ENCODE measurements at places on chromosomes 3 and 15. TPM values are rescaled to one million over a fixed set of nuclear protein-coding genes. Genes with fewer than 3 reads are reported as not detected.

DNA sequence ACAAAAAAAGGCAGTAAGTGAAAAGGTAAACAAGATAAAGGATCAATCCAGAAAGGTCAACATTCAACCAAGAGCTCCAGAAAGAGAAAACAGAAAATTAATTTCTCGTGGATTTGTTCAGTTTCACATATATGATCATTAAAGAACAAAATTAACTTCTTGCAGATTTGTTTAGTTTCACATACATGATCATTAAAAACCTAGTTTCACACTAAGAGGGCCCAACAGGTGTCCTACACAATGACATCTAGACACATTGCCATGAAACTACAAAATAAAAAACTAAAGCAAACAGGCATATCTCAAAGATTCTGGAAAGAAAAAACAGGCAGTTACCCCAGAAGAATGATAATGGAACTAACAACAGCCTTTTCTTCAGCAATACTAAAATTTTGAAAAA lies 22.1 kb downstream of the PHC3 start:
- no peaks in the 10 kb centered on the region for H3K27me3 ChIP-seq
- H3K4me1 ChIP-seq, result peaks cover 20% of the 10 kb centered on the region
- peaks cover 13% of the 10 kb centered on the region for H3K36me3 ChIP-seq
- H3K4me3 ChIP-seq, result no peak overlapping the region
- DNase-seq, result no peak

DNA sequence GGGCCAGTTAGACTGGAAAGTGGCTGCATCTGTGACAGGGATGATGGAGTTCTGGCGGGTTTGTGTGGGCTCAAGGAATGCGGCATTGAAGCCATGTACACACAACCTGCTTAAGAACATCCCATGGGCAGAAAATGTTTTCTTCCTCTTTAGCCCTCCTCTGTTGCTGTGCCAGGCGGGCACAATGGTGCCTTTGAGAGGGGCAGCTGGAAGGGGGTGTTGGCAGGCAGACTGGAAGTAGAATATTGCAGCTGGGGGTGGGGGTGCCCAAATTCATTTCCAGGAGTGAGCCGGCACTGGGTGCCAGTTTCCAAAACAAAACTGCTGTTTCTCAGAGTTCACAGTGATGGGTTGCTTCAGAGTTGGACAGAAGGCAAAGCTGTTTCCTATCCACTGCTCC lies 91.8 kb upstream of the ETV5 start:
- no peak overlapping the region for H3K27ac ChIP-seq
- peaks cover under 1% of the 10 kb centered on the region for H3K27me3 ChIP-seq
- H3K4me1 ChIP-seq, result no peaks in the 10 kb centered on the region
- no peak overlapping the region for H3K4me3 ChIP-seq

The FGF7 gene
- total RNA-seq, result 2.8 TPM

- peak overlapping the region; percentile 74 for H3K27ac ChIP-seq
- no peak overlapping the region for H3K4me3 ChIP-seq
- H3K4me1 ChIP-seq, result peaks cover 64% of the 10 kb centered on the region
- H3K36me3 ChIP-seq, result no peaks in the 10 kb centered on the region
Measured at GRCh38 chr3:56923526-56924224, 121.9 kb upstream of the ARHGEF3 start.

GRCh38 chr3:111112913-111113312 lies 41.3 kb downstream of the NECTIN3 start:
- H3K27me3 ChIP-seq, result no peaks in the 10 kb centered on the region
- no peak for DNase-seq
- H3K4me1 ChIP-seq, result no peaks in the 10 kb centered on the region
- no peak overlapping the region for H3K4me3 ChIP-seq
- no peaks in the 10 kb centered on the region for H3K36me3 ChIP-seq
- H3K27ac ChIP-seq, result no peak overlapping the region

DNA sequence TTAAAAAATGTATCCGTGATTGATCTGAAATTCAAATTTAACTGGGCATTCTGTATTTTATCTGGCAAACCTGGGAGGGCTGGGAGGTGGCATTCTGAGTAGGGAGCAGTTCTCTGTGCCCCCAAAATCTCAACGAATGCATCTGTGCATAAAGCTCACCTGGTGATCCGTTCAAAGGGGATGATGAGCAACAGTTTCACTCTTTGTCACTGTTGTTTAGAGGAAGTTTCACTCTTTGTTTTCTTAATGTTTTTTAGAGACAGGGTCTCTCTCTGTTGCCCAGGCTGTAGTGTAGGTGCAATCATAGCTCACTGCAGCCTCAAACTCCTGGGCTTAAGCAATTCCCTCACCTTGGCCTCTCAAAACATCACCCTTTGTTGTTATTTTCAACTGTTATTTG lies 186.7 kb downstream of the SSR3 start:
- H3K27me3 ChIP-seq, result no peaks in the 10 kb centered on the region
- no peaks in the 10 kb centered on the region for H3K4me1 ChIP-seq
- no peak overlapping the region for H3K27ac ChIP-seq
- no peak for DNase-seq

DNA sequence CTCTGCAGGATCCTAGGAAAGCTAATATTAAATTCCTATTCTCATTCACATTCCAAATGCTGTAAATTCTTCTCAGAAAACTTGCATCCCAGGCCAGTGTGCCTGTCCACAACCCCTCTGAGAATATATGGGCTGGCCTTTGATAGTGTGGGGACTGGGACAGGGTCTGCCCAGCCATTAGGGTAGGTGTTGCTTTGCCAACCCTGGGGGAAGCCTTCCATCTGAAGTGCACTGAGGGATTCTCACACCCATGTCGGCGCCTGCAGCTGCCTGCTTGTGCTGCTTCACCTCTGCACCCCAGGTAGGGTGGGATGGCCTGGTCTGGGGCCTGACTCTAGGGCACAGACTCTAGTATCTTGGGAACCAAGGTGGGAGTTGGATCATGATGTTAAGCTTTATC lies 15.2 kb upstream of the EXOG start:
- no peak for DNase-seq
- no peaks in the 10 kb centered on the region for H3K4me1 ChIP-seq
- H3K36me3 ChIP-seq, result peaks cover 25% of the 10 kb centered on the region
- no peaks in the 10 kb centered on the region for H3K27me3 ChIP-seq

GRCh38 chr15:64288999-64289398 lies 67.0 kb downstream of the CSNK1G1 start:
- no peaks in the 10 kb centered on the region for H3K27me3 ChIP-seq
- no peaks in the 10 kb centered on the region for H3K36me3 ChIP-seq
- peaks cover 4% of the 10 kb centered on the region for H3K4me1 ChIP-seq

DNA sequence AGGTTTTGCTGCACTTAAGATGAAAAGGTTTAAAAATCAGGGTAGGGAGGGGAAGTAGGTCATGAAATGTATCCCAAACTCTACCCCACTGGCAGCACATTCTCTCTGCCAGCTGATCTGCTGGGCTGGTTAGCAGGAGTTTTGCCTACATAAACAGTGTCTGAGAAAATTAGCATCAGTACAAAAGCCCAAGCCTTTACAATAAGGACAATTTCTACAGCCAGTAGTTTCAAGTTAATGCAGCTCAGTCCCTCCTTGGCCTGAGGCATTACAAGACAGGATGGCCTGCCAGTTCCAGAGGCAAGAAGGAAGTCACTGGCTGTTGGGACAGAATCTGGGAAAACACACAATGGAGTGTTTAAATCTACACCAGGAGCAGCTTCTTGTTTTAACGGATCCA lies 32.8 kb downstream of the NCEH1 start:
- no peak for DNase-seq
- peaks cover 10% of the 10 kb centered on the region for H3K4me1 ChIP-seq
- no peaks in the 10 kb centered on the region for H3K36me3 ChIP-seq
- no peak overlapping the region for H3K27ac ChIP-seq

The IL17RE gene
- total RNA-seq, result 5.1 TPM

The EPHA3 gene
- 1.0 TPM for total RNA-seq

DNA sequence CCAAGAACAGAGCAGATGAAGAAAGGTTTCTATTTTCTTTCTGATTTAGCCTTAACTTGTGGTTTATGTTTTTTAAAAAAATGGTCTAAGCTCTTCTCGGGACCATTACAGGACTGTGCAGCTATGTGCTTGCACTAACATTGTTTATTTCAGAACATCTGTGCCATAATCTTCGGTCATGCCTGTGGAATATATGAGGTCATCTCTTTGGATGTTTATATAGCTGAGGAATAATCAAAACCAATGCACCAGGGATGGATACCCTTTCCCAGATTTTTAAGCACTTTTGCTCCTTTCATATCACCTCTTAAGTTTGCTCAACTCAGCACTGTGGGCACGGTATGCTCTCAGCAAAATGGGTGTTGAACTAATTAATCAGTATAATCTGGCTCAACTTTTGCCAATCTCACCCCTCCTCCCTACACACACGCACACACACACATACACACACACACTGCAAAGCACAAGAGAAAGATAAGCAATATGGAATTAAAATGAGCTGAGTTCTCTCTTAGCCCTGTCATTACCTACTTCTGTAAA lies 268.5 kb upstream of the TMC3 start:
- H3K4me1 ChIP-seq, result no peaks in the 10 kb centered on the region
- no peak overlapping the region for H3K4me3 ChIP-seq
- DNase-seq, result no peak
- H3K27ac ChIP-seq, result no peak overlapping the region
- H3K27me3 ChIP-seq, result no peaks in the 10 kb centered on the region

The RAP2B gene
- total RNA-seq, result 22.7 TPM

The FYCO1 gene
- 26.8 TPM for total RNA-seq

The ENTPD3 gene
- total RNA-seq, result 2.2 TPM

The GANC gene
- total RNA-seq, result 42.4 TPM

The PRRT3 gene
- 1.9 TPM for total RNA-seq

GRCh38 chr3:46059432-46059831 lies 32.1 kb upstream of the XCR1 start:
- peaks cover 5% of the 10 kb centered on the region for H3K27me3 ChIP-seq
- no peak overlapping the region for H3K27ac ChIP-seq
- no peaks in the 10 kb centered on the region for H3K4me1 ChIP-seq
- no peak for DNase-seq
- H3K36me3 ChIP-seq, result no peaks in the 10 kb centered on the region
- no peak overlapping the region for H3K4me3 ChIP-seq

GRCh38 chr3:57972531-57973111 lies 35.6 kb upstream of the FLNB start:
- H3K36me3 ChIP-seq, result no peaks in the 10 kb centered on the region
- H3K27me3 ChIP-seq, result no peaks in the 10 kb centered on the region
- H3K27ac ChIP-seq, result no peak overlapping the region
- no peaks in the 10 kb centered on the region for H3K4me1 ChIP-seq
- no peak overlapping the region for H3K4me3 ChIP-seq
- DNase-seq, result no peak

The GHRL gene
- total RNA-seq, result 2.9 TPM

DNA sequence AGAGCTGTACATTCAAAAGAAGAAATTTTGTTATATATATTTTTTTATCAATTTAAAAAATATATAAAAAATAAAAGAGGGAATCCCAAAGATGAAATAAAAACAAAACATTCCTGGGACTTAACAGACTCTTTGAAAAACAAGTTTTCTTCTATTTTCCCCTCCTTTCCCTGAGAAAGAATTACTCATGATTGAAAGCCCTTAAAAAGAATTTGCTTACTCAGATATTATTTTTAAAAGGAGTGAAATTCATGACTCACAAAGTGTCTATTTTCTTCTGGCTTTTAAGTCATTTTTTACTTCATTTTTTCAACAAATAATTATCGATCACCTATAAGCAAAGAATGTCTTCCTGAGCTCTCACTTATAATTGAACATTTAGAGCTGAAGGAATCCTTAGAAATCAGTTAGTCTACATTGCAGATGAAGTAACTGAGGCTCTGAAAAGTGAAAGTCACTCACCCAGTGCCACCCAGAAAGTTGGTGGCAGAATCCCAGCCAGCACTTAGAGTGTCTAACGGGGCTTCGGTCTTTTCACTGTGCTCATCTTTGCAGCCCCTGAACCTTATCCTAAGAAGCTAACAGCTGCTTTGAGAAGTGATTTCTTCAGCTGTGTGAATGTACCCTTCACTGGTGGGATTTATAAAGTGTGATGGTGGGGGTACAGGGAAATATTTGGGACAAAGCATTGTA lies 42.5 kb upstream of the NUDT16 start:
- H3K27ac ChIP-seq, result no peak overlapping the region
- no peak for DNase-seq
- no peak overlapping the region for H3K4me3 ChIP-seq
- no peaks in the 10 kb centered on the region for H3K4me1 ChIP-seq
- H3K27me3 ChIP-seq, result no peaks in the 10 kb centered on the region
- H3K36me3 ChIP-seq, result no peaks in the 10 kb centered on the region

The SAMMSON gene
- total RNA-seq, result not detected

The WDR93 gene
- total RNA-seq, result not detected

The CCDC80 gene
- 10.7 TPM for total RNA-seq

- H3K27me3 ChIP-seq, result no peaks in the 10 kb centered on the region
- no peaks in the 10 kb centered on the region for H3K36me3 ChIP-seq
- no peak for DNase-seq
- H3K4me3 ChIP-seq, result no peak overlapping the region
- peak overlapping the region; percentile 32 for H3K27ac ChIP-seq
Measured at GRCh38 chr3:138888560-138888959, 53.8 kb upstream of the PIK3CB start.

The SKOR1 gene
- total RNA-seq, result 0.69 TPM

DNA sequence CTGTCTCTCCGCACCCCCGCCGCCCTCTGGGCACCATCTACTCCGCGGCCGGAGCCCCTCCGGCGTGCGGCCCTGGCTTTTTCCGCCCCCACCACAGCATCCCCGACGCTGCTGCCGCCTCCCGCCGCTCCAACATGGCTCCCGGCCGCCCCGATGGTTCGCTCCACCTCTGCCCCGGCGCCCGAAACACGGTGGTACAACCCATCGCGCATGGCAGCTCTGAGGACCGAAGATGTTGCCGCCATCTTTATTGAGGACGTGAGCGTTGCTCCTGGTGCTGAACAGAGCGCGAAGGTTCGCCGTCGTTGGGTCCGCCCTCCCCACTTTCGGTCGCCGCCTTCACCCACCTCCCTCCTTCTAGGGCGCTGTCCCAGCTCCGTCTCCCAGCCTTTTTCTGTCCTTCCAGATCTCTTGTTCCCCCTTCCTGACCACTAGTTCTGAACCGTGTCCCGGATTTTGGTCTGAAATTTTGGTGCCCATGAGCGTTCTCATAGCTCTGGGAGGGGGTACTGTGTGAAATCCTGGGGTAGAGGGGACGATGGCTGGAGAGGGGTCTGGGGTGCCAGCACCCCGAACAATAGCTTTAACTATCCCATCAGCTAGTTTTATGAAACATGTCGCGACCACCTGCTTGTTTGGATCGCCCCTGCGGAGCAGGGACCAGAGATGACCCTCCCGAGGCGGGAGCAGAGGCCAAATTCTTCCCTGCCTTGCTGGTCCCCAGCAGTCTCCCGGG lies at the start of gene CELSR3:
CELSR3 (minus strand) TSS at position 134 of the 736 bp plus-strand sequence. CDS start 252 bp downstream, outside the sequence.
- peaks cover 35% of the 10 kb centered on the region for H3K4me1 ChIP-seq
- no peak for DNase-seq
- no peak within 1 kb of the TSS for H3K27ac ChIP-seq
- no peaks in the 10 kb centered on the region for H3K36me3 ChIP-seq
- H3K27me3 ChIP-seq, result no peaks in the 10 kb centered on the region

GRCh38 chr15:26759986-26760385 lies 12.9 kb downstream of the GABRB3 start:
- H3K36me3 ChIP-seq, result no peaks in the 10 kb centered on the region
- H3K27ac ChIP-seq, result no peak overlapping the region
- no peaks in the 10 kb centered on the region for H3K27me3 ChIP-seq
- DNase-seq, result no peak
- H3K4me3 ChIP-seq, result no peak overlapping the region

GRCh38 chr15:84648539-84648938 lies 5.5 kb downstream of the WDR73 start:
- peaks cover 89% of the 10 kb centered on the region for H3K36me3 ChIP-seq
- H3K27me3 ChIP-seq, result no peaks in the 10 kb centered on the region
- H3K27ac ChIP-seq, result no peak overlapping the region
- peaks cover 54% of the 10 kb centered on the region for H3K4me1 ChIP-seq

All from spleen (tissue), 13 donors.